ENCODE measurements at places on chromosomes 6 and 20.

GRCh38 chr6:91029211-91029610, 442.3 kb upstream of the MAP3K7 start:
- DNase-seq: peak; percentile 14

- no peak for DNase-seq
These were observed 113.3 kb downstream of the AFG1L start for GRCh38 chr6:108407904-108408827.

- DNase-seq: no peak
These were observed 66.7 kb downstream of the CD164 start for GRCh38 chr6:109315341-109316110.

DNA sequence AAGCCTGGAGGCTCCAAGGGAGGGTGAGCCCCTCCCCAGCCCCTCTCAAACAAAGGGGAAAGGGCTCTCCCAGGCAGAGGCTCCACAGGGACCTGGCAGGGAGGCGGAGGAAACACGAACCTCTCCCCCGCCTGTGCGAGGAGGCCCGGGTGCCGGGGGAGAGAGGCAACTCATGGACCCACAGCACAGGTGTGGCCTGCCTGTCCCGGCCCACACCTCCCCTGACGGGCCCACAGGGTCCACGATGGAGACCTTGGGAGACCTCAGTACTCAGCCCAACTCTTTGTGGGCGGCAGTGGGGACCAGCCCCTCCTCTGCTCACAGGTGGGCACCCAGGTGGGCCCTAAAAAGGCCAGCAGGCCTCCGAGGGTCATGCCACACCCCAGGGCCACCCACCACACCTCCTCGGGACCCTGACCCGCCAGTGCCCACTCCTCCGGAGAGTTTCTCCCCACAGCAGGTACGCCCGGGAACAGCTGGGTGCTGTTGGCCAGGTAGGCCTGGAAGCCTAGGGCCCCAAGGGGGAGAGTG, 12.2 kb downstream of the LAMA5 start:
- DNase-seq: no peak

GRCh38 chr20:3430376-3431069, 23.1 kb upstream of the DNAAF9 start:
- DNase-seq: no peak

DNA sequence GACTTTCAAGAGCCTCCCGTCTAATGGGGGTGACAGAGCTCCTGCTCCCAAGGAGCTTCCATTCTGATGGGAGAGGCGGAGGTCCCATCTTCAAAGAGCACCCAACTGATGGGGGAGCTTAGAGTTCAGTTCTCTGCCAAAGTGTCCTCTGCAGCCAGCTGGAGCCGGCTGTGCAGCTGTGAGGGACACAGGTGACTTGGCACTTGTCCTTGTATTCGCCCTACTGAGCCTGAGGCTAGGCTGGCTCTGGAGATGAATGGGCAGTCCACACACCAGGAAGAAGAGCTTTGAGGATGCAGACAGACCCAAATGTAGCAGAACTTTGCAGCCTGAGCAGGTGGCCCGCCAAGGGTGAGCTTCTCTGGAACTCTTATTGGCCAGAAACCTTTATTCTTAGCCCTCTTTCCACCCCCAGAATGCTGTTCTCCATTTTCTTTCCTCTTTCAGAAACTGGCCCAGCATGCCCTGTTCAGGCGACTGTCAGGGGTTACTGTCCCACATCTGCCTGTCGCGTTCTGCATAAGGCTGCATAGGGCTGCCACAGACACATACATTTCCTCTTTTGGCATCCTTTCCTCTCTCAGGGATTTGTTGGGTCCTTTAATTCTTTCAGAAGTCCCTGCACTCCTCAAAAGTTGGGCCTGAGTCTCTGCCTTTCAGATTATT, 108.7 kb upstream of the LRFN2 start:
- peak; percentile 83 for DNase-seq

DNA sequence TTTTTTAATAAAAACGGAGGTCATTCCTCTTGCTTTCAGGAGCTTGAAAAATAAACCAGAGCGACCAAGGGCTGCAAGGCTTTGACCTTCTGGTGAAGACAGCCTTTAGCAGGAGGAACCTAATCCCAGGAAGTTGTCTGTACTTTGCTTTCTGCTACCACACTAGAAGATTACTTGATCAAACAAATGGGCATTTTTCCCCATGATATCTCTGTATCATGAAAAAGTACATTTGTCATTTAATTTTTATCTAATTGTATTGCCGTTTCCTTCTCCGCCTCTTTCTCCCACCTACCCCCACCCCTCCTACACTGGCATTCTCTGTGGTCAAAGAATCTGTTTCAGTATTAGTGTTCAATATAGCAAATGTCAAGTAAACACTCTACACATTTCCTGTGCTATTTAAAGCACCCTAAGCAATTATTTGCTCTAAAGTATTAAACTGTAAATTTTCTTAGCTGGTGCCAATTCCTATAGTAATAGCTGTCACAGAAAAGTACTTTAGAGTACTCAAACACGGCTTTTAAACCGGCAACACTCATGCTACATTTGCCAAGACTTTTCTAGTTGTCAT, 29.7 kb downstream of the ATXN1 start:
- no peak for DNase-seq

GRCh38 chr20:53939572-53940359, 130.6 kb downstream of the BCAS1 start:
- DNase-seq: peak; percentile 3

DNA sequence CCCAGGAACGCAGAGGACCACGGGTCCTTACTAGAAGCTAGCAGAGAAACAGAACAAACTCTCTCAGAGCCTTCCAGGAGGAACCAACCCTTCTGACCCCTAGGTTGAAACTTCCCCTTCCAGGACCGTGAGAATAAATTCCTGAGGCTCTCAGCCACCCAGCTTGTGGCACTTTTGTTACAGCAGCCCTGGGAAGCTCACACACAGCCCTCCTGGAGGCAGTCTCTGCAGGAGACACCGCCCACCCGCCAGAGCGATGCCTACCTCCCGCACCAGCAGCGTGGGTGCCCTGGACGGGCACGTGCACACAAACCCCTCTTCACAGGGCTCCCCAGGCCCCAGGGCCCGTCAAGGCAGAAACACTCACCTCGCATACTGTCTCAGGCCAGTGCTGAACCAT, 4.2 kb downstream of the RNASET2 start:
- DNase-seq: no peak
